ENCODE measurements at places on chromosomes 6 and 20.

- DNase-seq: no peak
Measured at GRCh38 chr6:170210026-170210390, 80.9 kb downstream of the DLL1 start.

GRCh38 chr6:15340775-15341174 lies 94.9 kb downstream of the JARID2 start:
- DNase-seq: no peak

DNA sequence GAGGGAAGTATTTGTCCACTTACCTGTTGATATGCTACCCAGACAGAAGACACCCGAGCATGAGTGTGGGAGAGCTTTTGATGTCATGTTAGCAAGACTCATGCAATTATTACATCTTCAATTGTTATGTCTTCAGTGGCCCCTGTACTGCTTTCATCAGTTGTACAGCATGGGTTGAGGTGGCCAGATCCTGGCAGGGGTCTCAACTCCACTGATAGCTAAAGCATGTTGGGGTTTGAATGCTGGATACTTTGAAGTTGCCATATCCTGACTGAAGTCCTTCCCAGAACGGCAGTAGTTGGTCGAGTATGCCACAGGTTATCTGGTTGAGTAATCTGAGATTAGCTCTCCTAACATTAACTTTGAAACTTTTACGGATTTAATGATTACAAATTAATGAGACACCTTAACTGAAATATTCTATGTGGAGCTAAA lies 46.7 kb downstream of the LRRN4 start:
- DNase-seq: no peak

- no peak for DNase-seq
Measured at GRCh38 chr20:10591946-10592521, 81.8 kb downstream of the JAG1 start.

DNA sequence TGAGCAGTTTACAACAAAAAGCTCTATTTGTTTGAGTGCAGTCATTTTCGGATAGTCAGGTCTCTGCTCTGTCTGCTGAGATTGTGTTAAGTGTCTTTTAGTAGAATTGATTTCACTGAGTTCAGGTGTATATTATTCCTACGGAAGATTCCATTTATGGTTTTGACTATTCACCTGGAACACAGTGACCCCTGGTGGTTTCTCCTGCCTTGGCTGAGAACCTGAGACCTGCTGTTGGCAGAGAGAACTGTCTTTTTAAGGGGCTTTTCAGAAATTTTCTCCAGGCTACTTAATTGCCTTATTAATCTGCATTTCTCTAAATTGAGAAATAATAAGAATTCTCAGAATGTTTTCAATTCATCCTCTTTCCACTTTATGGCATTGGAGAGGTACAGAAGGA lies 508.0 kb downstream of the TBC1D32 start:
- no peak for DNase-seq

DNA sequence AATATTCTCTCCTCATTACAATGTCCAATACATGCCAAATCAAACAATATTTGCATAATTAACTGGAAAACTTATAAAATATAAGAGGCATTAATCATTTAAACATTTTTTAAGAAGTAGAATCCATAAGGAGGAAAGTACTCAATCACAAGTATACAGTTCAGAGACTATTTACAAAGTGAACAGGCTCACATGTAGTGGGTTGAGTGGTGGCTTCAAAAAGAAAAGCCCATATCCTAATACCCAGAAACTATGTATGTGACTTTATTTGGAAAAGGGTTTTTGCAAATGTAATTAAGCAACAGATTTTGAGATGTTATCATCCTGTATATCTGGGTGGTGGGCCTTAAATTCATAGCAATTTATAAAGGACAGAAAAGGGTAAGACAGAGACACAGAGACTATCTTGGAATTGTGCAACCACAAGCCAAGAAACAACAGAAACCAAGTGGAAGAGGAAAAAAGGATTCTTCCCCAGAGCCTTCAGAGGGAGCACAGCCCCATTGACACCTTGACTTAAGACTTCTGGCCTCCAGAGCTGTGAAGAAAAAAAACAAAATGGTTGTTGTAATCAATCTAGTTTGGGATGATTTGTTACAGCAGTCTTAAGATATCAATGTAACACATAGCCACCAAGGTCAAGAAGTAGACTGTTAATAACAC lies 32.7 kb upstream of the CRISP1 start:
- no peak for DNase-seq

- DNase-seq: no peak
Measured at GRCh38 chr20:56826705-56827665, 197.9 kb downstream of the TFAP2C start.

- DNase-seq: no peak
Measured at GRCh38 chr6:135331002-135331401, 149.9 kb downstream of the MYB start.

- DNase-seq: no peak
Measured at GRCh38 chr6:146542881-146543210, 787 bp upstream of the RAB32 start.

GRCh38 chr6:142773859-142774648 lies 170.9 kb downstream of the HIVEP2 start:
- peak; percentile 45 for DNase-seq

DNA sequence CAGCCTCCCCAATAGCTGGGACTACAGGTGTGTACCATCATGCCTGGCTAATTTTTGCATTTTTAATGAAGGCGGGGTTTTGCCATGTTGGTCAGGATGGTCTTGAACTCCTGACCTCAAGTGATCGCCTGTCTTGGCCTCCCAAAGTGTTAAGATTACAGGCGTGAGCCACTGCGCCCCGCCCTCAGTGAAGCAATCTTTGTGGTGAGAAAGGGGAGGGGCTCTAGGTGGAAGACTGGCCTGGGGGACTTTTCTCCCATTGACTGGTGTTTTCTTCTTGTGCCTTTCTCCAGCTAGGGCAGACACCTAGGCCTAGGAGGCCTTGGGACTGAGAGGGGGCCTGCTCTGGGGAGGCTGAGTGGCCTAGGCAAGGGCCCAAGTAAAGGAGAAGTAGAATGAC lies 84.1 kb downstream of the DNAAF9 start:
- DNase-seq: no peak

- DNase-seq: no peak
Measured at GRCh38 chr6:40917603-40918002, 121.4 kb downstream of the UNC5CL start.

DNA sequence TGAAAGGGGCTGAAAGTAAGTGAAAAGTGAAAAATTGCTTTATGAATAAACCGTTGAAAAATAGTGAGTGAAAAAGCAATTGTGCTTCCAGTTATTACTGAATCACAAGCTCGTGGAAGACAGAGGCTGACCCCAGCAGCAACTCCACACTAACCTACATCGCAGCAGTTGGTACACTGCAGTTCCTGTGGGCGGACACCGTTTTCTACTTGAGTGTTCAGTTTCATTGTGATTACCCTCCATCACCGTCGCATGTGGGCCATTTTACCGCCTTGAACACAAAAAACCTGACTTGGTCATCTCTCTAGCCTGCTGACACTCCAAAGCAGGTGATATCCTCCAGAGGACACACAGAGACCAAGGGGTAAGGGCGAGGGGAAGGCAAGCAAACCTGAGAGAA lies 28.4 kb downstream of the PRDM1 start:
- peak; percentile 35 for DNase-seq

- no peak for DNase-seq
Measured at GRCh38 chr20:12581644-12582289, 427.0 kb upstream of the SPTLC3 start.

DNA sequence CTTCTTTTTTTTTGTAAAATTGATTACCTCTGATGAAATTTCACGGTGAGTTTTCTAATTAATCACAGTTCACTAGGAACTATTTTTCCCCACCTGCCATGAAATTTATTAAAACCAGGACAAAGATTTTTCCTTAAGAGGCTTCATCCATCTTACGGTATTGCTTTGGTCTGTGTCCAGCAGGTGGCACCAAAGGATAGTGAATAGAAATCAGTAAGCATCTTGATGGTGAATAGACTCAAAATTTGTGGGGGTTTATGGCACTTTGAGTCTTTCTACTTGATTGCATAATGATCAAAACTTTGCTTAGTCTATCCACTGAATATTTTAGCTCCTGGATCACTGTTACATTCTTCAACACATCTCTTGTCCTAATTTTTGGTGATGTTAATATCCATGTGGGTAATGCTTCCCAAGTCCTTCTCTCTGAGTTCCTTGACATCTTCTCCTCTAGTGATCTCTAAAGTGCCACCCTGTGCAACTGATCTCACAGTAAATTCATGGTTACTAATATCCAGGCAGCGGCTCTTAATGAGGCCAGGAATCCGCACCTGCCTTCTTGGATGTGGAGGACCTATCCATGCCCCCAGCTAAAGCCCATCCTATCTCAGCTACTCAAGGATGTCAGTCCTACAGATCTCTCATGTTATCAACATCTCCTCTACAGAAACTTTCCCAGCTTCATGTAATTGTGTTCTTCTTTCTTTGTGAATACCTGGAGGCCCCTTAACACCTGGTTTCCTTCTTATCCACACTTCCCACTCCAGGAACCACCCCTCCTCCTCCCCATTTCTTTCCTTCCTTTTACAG lies 54.5 kb downstream of the STMND1 start:
- peak; percentile 40 for DNase-seq

DNA sequence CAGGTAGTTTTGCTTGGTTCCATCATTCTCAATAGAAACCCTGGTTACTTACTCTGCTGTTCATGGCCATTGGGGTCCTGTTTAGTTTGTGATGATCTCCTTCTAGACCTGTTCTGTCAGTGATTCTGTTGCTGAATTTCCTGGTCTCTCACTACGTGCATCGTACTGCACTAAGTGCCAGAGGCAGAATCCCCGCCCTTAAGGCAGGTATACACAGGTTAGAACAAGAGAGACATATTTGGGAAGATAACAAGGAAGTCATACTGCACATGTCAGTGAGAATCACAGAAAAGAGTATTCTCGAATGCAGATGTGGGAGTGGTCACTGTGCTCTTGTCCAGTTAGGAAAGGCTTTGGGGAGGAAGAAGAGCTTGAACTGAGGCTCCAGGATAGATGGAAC lies 148.1 kb upstream of the MYLIP start:
- no peak for DNase-seq

- peak; percentile 62 for DNase-seq
Measured at GRCh38 chr6:111841822-111842221, 31.4 kb downstream of the FYN start.

GRCh38 chr6:166779381-166779780 lies 152.3 kb upstream of the RPS6KA2 start:
- no peak for DNase-seq

GRCh38 chr6:40928307-40928706 lies 110.7 kb downstream of the UNC5CL start:
- no peak for DNase-seq

DNA sequence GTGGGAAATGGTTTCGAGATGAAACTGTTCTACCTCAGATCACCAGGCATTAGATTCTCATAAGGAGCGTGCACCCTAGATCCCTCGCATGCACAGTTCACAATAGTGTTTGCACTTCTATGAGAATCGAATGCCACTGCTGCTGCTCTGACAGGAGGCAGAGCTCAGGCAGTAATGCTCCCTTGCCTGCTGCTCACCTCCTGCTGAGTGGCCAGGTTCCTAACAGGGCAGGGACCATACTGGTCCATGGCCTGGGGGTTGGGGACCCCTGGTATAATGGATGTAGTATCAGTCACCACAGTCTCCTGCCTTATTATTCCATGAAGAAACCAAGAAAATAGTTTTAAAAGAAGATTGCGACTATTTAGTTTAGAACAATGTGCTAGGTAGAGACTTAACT lies 127.5 kb downstream of the BCKDHB start:
- DNase-seq: no peak

GRCh38 chr20:25637247-25637646 lies 13.4 kb upstream of the NANP start:
- DNase-seq: no peak

GRCh38 chr6:127102299-127102698 lies 16.2 kb upstream of the RSPO3 start:
- no peak for DNase-seq

- DNase-seq: no peak
Measured at GRCh38 chr6:68046756-68047155, 588.3 kb upstream of the ADGRB3 start.

DNA sequence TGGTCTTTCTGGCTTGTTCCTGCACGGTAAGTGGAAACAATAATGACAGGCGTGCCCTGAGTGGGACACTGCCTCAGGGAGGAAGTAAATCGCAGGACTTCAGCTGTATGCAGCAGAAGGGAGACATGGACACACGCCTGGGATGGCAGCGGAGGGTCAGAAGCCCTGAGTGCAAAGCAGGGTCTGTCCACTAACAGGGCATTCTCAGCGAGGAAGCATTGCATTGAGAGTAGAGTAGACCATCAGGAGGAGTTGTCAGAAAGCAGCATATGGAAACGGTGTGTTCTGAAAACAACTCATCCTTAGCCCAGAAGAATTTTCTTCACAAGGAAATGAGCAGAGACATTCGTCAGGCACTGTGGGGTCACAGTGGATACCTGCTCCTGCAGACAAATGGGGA lies 134.0 kb downstream of the SYNDIG1 start:
- DNase-seq: no peak

DNA sequence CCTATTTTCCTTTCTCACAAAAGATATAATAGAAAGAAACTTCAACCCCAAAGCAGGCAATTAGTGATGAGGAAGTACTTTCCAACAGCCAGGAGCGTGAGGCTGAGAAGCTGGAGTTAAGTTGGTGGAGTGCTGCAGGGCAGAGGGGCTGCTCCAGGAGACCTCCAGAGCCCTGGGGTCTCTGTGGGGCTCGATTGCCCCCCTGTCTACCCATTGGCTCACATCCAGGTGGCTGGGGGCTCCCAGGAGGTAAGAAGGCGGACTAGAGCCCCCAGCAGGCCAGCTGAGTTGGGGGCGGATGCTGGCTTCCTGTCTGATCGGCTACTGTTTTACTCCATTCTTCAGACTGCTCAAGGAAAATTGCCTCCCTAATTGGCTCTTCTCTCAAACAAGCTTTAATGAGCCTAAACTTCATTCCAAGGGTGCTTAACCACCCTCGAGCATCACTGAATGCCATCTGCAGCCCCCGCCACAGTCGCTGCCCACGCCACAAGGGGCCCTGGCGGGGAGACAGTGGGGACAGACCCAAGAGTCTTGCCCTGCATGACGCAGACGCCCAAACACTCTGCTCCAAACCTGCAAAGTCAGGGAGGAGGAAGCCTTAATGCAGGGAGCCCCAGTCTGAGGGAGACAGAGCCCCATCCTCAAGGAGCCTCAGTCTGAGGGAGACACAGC lies 78.6 kb downstream of the MDGA1 start:
- DNase-seq: no peak

GRCh38 chr20:63367446-63368055 lies 6.4 kb upstream of the CHRNA4 start:
- no peak for DNase-seq

DNA sequence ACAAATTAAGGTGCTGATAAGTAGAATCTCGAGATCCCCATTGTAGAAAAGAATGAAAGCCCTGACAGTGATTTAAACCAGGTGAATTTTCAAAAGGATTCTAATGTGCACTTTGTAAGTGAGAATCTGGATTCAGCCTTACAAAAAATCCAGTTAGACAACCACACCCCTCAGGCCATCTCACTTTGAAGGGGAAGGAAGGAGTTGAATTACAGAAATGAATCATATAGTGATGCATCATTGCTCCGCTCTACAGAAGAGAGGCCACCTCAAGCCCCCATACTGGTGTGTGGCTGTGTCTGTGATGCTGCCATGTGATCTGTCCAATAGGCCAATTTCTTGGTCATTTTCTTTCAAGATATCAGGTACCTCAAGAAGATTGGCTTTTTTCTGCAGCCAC lies 85.5 kb upstream of the NT5E start:
- DNase-seq: no peak

All from central memory CD4-positive, alpha-beta T cell (primary cell).